ENCODE measurements at places on chromosomes 12 and 14.

DNA sequence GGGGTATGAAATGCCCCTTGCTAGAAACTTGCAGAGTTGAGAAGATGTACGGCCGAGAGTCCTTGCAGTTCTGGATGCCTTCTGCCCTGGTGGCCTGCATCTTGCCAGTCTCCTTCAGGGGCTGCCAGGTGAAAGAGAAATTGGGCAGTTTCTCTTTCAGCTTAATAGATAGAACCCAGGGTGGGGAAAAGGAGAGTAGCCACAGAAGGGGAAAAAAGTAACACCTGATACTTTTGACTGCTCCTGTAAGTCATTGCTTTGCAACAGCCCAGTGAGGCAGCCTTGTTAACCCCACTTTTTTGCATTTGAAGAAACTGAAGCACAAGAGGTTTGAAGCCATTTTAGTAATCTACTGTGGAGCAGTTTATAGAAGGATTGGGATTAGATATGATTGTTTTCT lies 27.6 kb downstream of the TDP1 start:
- DNase-seq, result no peak

- no peak for DNase-seq
Measured at GRCh38 chr12:111976291-111976690, 36.7 kb downstream of the TMEM116 start.

DNA sequence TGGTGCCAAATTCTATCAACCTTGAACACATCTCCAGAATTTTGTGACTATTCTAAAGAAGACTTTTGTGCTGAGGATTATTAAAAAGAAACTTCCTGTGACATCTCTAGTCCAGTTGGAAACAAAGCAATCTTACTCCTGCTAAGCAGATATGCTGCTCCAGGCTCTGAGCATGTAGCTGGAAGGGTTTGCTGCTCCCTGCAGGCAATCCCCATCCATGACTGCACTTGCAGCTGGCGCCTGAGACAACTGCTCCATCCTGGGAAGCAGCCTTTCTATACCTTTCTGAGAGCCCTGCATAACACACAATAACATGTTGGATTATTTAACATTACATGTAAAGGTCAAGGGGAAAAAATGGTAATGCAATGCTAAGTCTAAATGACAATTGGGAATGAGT lies 105.1 kb downstream of the NDUFA12 start:
- no peak for DNase-seq

DNA sequence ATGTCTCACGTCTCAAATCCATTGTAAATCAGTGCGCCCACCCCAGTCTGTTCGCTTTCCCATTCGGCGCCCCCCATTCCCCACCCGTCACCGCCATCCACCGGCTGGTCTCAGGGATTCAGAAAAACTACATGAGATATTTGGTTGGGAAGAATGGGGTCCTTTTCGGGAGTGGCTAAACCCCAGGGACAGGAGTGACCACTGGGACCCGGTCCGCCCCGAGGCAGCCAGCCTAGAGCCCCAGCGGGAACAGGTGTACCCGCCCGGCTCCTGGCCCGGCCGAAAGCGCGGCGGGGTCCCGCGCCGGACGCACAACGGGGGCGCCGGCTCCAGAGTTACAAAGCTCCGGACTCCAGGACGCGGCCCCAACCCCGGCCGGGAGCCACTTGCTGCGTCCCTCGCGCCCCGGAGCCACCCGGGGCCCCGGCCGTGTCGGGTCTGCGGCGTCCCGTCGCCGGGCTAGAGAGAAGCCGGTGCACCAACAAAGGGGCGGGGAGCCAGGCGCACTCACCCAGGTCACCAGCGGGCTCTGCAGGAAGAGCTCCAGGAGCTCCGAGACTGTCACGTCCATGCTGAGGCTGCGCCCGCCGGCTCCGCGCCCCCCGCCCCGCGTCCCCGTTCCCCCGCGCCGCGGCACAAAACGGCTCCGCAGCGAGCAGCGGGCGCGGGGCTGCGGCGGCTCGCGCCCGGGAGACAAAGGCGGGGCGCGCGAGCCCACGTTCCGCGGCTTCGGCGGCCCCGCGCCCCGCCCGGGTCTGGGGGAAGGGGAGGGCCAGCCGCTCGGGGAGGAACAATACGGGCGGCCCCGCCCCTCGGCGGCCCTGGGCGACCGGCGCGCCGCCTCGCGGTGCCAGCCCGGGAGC lies at the start of gene CCDC88C:
Gene CCDC88C, minus strand, starts transcription at position 701 of the 863 bp plus-strand sequence. Its CDS starts 130 bp downstream, at position 571.
- peak; percentile 73 for DNase-seq

GRCh38 chr12:53046655-53047220 lies 3.1 kb upstream of the TNS2 start:
- peak; percentile 93 for DNase-seq
